ENCODE measurements at places on chromosomes 7 and 10. TPM values are rescaled to one million over a fixed set of nuclear protein-coding genes. Genes with fewer than 3 reads are reported as not detected.
A peak's percentile ranks its signal among the peaks of the same experiment; 100 is the strongest.

Gene SFTPA1
- not detected for total RNA-seq

Gene RAB19
- 6.9 TPM for total RNA-seq

Gene TCF7L2
- 0.81 TPM for total RNA-seq

Gene ZNF804B
- total RNA-seq: not detected

Gene ARPC1B
- total RNA-seq: 361 TPM

- H3K27me3 ChIP-seq: no peaks in the 10 kb centered on the region
- no peak overlapping the region for H3K27ac ChIP-seq
- H3K4me3 ChIP-seq: no peak overlapping the region
- DNase-seq: no peak
- no peaks in the 10 kb centered on the region for H3K36me3 ChIP-seq
These were observed 68.3 kb downstream of the PRKAG2 start for GRCh38 chr7:151808400-151809145.

DNA sequence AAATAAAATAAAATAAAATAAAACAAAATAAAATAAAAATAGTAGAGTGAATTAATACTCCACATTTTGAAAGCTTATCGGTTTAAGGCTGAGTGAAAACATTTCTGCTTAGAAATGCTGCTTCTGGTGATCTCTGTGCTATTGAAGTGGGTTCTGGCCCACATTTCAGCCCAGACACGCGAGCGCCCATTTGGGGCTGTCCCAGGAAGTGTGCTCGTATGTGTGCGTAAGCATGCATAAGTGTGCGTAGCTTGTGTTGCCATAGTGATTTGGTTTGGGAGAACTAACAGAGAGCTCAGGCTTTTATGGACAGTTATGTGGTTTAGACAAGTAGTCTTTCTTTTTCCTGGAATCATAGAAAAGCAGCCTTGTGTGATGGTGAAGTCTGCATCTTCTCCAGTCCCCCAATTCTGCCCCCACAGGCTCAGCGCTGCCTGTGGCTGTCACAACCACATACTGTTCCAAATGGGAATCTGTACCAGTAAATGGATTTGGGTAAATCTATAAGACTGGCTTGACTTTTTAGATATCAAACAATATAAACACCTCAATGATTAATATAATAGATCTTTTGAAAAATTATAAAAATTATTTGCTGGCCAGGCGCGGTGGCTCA lies 29.8 kb upstream of the PURB start:
- peaks cover 23% of the 10 kb centered on the region for H3K4me1 ChIP-seq
- H3K4me3 ChIP-seq: no peak overlapping the region
- no peaks in the 10 kb centered on the region for H3K36me3 ChIP-seq
- no peaks in the 10 kb centered on the region for H3K27me3 ChIP-seq

DNA sequence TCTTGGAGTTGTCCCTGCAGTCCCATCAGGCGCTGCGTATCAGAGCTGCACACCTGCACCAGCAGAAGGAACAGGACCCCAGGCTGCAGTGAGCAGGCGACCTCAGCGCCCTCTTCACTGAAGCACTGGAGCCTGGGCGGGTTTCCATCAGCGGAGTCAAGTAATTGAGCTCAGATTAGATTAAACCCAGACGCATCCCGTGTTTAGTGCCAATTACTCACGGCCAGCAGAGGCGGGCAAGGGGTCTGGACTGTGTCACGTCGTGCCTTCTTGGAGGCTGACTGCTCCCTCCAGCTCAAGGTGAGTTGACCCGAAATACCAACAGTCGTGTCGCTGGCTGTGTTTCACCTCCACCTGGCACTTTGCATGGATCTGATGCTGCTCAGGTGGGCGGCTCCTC lies 123.6 kb downstream of the CXCL12 start:
- no peaks in the 10 kb centered on the region for H3K27me3 ChIP-seq
- no peak for DNase-seq
- H3K36me3 ChIP-seq: no peaks in the 10 kb centered on the region
- H3K4me3 ChIP-seq: no peak overlapping the region

- no peak overlapping the region for H3K4me3 ChIP-seq
- H3K27me3 ChIP-seq: peaks cover 8% of the 10 kb centered on the region
- no peak overlapping the region for H3K27ac ChIP-seq
- H3K36me3 ChIP-seq: no peaks in the 10 kb centered on the region
These were observed 221.2 kb downstream of the SLC25A13 start for GRCh38 chr7:96100737-96101136.

DNA sequence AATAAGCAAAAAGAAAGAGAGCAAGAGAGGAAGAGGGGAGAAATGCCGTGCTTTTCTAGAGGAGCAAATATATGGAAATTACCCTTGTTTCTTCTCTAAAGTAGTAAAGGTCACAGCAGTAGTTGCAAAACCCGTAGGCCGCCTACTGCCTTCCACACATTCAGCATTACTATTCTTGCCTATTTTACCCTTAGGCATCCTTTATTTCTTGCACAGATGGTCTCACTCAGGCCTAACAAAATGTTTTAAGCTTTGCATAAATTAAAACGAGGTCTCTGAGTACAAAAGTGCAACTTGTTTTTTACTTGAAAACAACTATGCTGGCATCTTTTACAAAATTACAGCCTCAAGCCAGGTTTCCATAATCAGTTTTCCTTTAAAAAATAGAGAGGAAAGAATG lies 644.6 kb downstream of the AUTS2 start:
- no peak overlapping the region for H3K4me3 ChIP-seq
- H3K4me1 ChIP-seq: no peaks in the 10 kb centered on the region
- H3K27ac ChIP-seq: no peak overlapping the region
- H3K36me3 ChIP-seq: no peaks in the 10 kb centered on the region
- no peaks in the 10 kb centered on the region for H3K27me3 ChIP-seq

- H3K27me3 ChIP-seq: peaks cover 20% of the 10 kb centered on the region
- H3K4me3 ChIP-seq: peak overlapping the region; percentile 45
- H3K4me1 ChIP-seq: peaks cover 35% of the 10 kb centered on the region
These were observed 410.0 kb upstream of the MGMT start for GRCh38 chr10:129056734-129057689.

DNA sequence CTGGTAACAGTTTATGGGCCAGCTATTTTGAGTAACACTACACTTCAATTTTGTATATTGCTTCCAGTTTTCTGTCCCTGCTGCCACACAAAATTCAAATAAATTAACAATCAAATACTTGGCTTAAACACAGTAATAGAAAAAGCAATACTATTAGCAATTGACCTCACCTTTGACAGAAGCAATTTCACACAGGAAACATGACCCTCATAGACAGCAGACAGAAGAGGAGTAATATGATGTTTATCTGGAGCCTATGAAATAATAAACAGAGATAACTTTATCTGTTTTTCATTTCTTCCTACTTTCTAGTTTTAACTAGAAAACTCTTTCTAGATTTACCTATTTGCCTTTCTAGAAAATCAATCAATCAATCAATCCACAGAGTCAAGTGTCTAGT lies 26.7 kb downstream of the MTPN start:
- no peak overlapping the region for H3K4me3 ChIP-seq
- peaks cover 49% of the 10 kb centered on the region for H3K36me3 ChIP-seq
